ENCODE measurements at places on chromosomes 5 and 9.

GRCh38 chr9:91060520-91061343 is 259.1 kb downstream of the SYK start:
- DNase-seq = no peak

DNA sequence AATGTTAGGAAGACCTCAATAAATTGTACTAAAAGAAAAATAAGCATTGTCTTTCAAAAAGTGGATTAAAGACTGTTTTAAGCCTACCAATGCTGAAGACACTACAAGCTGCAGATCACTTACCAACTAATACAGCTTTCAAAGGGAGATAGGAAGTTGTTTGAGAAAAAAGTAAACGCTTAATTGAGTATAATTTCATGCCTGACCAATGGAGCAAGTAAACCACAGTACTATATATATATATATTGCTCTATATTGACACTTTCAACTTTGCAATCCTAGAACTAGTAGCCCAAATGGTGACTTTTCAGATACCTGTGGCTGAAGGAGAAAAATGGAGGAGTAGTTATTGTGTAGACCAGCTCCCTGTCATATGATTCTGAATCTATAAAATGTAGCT is 85.7 kb downstream of the FREM1 start:
- DNase-seq = no peak

GRCh38 chr9:126497660-126498275 is 116.0 kb upstream of the LMX1B start:
- no peak for DNase-seq

DNA sequence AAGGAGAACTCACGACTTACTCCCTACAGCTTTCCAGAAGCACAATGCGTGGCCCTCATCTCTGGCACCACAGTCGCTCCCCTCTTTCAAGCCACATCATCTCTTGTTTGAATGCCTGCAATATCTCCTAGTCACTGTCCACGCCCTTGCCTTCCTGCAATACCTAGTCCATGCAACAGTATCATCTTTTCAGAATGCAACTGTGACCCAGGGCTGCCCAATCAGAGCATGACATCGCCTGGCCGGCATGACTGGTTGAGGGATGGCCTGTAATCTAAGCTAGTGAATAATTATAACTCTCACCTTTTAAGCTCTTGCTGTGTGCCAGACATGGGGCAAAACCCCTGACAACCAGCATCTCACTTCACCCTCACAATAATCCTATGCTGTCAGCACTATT is 52.5 kb upstream of the CPEB4 start:
- no peak for DNase-seq

DNA sequence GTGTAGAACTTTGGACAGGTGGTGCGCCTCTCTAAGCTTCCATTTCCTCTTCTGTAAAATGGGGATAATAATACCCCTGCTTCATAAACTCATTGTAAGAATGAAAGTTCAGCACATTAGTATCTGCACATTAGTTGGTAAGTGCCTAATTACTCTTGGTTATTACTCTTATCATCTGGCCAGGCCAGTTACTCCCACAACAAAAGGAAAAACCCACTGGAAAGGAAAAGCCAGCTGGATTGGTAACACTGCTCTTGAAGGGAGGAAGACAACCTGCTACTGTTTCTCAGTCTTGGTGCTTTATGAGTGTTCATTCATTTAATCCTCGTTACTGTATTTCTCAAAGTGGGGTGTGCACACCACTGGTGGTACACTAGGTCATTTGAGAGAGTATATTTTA is 251.4 kb downstream of the ARHGAP26 start:
- no peak for DNase-seq

DNA sequence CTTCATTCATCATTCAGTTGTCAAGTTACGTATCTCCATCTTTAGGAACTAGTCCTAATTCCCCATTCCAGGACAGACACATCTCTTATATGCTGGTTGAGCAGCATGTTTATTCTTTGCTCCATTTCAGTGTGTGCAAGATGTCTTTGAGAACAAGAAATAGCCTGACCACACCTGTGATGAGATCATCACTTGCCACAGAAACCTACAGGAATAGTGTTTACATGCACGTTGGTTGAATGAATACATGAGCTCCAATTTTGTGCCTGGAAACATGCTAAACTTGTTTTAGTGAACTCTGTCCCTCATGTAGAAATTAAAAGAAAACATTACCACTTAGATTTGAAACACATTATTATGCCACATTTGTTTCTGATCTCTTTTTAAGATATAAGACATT is 489.1 kb downstream of the CDH18 start:
- no peak for DNase-seq

GRCh38 chr5:161414037-161414436 is 132.5 kb downstream of the GABRB2 start:
- no peak for DNase-seq

DNA sequence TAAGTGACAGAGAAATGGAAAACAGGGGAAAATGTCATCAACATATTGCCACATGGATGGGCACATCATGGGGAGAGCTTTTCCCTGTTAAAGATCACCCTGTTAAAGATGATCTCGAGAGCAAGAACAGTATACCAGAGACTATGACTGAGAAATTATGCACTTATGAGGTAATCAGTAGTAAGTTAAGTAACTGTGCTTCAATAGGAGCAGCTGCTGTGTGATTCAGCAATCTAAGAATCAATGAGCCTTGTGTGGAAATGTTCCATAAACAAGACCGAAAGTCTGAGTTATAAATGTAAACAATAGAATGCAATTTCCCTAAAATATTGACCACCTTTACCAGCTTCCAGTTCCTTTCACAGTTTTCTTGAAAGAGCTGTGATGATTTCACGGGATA is 582.3 kb downstream of the CAAP1 start:
- DNase-seq = no peak

DNA sequence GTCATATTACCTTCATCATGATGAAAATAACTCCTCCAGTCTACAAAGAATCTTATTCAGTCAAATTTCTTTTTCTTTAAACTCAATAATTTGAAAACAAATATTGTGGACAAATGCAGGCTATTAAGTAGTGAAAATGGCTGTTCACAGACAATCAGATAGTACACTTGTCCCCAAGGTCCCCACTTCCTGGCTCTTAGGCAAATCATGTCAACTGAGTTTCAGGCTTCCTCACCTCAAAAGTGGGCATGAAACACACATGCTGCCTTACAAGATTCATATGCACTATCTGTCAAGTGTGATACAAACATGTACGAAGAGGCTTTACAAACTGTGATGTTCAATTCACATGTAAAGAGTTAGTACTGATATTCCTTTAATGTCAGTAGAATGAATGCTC is 385.2 kb upstream of the SEMA6A start:
- no peak for DNase-seq

DNA sequence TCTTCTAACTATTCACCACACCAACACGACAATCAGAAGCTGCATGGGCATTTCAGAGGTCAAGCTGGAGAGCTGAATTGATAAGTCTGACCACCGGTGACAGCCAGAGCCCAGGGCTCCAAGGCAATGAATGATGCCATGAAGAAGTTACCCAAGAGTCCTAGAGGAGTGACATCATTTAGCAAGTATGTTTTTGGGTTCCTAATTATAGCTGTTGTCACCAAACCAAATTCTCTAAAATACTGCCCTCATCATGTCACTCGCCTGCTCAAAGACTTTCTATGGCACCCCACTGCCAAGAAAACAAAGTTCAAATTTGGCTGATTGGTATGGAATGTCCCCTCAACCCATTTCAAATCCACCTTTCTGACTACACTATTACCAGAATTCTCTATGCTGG is 235.1 kb downstream of the SPOCK1 start:
- DNase-seq = no peak

GRCh38 chr5:172747471-172747870 is 23.5 kb downstream of the DUSP1 start:
- DNase-seq = no peak

DNA sequence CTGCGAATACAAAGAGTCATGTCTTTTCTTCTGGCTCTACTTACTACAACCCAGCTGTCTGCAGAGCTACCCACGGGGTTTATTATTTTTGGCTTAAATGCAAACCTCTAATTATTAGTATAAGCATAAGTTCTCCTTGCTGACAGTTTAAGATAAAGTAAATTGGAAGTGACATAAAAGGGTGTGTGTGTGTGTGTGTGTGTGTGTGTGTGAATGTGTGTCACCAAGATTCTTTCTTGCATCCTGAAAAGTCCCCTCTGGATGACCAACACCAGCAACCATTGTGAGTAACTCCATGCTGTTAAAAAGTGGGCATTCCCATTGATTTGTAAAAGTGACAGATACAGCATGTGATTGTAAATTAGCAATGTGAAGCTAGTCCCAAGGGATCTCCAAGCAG is 803.8 kb upstream of the ZNF608 start:
- DNase-seq = no peak

DNA sequence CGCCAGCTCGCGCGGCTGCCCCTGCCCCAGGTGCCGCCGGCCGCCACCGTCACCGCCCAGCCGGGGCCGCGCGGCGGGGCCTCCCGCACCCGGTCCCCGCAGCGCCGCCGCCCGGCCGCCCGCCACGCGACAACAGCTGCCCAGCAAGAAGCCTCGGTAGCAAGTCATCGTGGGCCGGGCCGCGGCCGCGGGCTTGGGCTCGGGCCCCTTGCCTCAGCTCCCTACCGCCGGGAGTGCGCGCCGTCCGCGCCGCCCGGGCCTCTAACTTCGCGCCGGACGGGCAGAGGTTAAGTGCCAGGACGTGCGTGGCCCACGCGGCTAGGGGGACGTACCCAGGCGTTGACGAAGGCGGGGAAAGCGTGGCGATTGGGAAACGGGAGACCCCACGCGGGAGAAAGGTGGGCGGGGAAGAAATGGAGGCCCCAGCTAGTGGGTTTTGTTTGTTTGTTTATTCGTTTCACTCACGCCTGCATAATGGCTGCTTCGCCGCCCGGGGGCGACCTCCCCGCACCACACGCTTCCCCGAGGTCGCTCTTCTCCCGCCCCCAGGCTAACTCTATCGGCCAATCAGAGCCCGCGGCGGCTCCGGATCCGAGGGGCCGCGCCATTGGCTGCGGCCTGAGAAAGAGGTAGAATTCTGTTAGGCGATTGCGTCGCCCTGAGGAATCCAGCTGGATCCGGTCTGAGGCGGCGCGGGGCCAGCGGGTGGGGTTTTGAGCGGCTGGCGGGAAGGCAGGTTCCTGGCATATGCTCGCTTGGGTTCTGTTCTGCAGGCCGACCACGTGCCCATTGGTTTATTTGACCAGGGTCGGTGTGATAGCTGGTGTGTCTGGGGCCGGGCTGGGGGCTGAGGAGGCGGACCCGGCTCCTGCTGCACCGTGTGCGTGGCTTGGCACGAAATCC is at the start of gene NADK2:
NADK2 (minus strand) TSS at position 295 of the 903 bp plus-strand sequence; CDS start at position 168, 127 bp downstream.
- peak; percentile 99 for DNase-seq

DNA sequence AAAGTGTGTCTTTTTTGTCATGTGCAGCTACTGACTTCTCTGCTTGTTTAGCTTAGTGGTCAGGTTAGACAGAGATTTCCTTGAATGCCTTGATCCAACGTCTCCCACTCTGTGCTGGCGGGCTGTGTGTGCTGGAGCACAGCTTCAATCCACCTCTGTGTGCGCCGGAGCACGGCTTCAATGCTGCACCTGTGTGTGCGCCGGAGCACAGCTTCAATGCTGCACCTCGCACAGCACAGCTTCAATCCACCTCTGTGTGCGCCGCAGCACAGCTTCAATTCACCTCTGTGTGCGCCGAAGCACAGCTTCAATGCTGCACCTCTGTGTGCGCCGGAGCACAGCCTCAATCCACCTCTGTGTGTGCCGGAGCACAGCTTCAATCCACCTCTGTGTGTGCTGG is 69.0 kb upstream of the PHYKPL start:
- DNase-seq = no peak

- DNase-seq = no peak
These were observed 20.2 kb upstream of the SPARC start for GRCh38 chr5:151706906-151707305.

DNA sequence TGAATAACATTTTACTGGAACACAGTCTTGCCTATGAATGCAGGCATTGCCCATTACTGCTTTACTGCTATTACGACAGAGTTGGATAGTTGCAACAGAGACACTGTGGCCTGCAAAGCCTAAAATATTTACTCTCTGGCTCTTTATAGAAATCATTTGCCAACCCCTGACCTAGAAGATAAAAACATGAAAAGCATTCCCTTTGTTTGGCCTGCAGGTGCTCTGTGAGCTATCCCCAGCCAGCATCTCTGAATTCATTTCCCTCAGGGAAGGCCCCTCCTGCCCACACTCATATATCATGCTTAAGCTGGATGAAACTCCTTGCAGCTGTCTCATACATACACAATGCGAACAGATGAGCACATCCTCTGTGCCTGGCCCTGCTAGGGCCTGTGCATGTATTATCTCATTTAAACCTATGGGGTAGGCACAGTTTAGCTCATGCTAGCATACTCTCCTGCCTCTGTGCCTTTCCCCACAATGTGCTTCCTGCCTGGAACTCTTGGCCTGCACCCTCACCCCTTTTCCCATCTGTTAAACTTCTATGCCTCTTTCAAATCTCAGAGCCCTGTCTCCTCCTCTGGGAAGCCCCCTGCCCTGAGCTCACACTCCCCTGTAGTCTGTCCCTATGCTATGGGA is 193.1 kb downstream of the PAX5 start:
- DNase-seq = no peak

DNA sequence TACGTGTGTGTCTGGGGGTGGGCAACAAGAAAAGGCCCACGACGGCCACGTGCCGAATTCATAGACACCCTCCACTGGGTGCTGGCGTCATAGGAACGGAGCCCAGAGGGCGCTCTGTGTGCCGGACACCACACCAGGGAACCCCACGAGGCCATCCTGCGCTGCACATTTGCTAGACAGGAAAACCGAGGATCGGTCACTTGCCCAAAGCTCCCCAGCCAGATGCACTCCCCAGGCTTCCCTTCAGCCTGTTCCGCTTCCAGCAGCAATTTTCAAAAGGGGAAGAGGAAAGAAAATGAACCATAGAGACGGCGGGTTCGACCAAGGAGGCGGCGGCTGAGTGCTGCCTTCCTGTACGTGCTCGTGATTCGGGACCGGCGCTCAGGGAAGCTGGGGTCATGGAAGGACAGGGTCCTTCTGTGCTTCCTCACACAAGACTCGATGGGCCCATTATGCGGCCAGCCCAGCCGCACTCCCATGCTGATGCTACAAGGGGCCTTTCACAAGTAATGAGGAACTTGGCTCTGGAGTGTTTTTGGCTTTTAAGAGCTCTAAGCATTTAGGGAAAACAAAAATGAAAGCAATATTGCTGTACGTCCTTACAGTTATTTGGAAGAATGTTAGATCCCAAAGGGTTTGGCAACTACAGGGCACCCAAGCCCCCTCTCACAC is 124.6 kb upstream of the SARDH start:
- DNase-seq = no peak

- DNase-seq = no peak
These were observed 6.9 kb upstream of the UBAP1 start for GRCh38 chr9:34171753-34172535.

DNA sequence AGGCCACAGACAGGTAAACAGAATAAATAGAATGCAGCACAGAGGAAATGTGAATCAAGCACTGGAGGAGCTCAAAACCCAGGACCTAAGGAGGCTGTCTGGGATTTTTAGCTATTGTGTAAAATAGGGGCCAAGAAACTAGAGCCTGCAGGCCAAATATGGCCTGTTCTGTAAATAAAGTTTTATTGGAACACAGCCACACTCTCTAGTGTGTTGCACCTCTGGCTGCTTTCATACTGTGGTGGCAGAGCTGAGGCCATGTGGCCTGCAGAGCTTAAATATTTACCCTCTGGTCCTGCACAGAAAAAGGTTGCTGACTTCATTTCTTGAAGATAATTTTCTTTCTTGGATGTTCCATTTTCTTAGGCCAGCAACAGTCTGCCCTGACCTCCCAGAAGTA is 136.4 kb downstream of the WDR41 start:
- no peak for DNase-seq

GRCh38 chr9:88938189-88938588 is 53.1 kb upstream of the S1PR3 start:
- no peak for DNase-seq

GRCh38 chr5:27548484-27548883 is 510.1 kb upstream of the CDH9 start:
- DNase-seq = no peak
